NCI-H1417 treated with DMSO at 0.1 percent for 48 hours (cell line): ENCODE measurements at places on chromosomes 12 and 14.

DNA sequence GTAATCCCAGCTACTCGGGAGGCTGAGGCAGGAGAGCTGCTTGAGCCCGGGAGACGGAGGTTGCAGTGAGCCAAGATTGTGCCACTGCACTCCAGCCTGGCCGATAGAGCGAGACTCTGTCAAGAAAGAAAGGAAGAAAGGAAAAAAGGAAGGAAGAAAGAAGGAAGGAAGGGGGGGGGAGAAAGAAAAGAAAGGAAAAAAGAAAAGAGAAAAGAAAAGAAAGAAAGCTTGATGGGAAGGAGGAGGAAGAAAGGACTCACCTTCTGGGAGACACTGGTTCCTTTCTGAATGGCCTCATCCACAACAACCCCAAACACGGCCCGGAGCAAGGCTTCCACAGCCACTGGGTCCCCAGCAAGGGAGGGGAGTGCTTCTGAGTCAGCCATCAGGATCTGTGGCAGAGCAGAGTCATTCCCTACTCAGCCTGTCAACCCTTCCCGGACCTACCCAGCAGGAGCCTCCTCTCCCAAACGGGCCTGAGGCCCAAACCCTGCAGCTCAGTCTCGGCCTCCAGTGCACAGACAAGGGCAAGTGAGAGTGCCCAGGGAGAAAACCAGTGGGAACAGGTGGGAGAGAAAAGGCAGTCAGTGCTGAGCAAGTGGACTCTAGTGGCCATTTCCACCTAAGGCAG is 7.3 kb upstream of the ZNF740 start:
- DNase-seq, result no peak

GRCh38 chr12:109480356-109480755 is 2.9 kb downstream of the UBE3B start:
- no peak for DNase-seq

DNA sequence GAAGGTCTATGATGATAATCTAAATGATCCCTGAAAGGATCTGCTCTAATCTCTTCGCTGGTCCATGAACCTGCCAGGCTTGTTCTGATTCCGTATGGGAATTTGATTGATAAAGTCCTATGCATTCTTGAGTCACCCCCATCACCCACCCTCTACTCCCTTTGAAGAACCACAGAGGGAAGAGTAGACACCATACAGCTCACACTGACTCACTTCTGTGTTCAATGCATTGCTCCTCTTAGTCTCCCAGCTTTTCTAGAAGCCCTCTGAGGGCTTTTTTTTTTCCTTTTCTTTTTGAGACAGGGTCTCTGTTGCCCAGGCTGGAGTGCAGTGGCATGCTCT is 18.5 kb upstream of the GPRC5A start:
- DNase-seq, result no peak

GRCh38 chr14:69354383-69355153 is 43.5 kb downstream of the ERH start:
- DNase-seq, result no peak

DNA sequence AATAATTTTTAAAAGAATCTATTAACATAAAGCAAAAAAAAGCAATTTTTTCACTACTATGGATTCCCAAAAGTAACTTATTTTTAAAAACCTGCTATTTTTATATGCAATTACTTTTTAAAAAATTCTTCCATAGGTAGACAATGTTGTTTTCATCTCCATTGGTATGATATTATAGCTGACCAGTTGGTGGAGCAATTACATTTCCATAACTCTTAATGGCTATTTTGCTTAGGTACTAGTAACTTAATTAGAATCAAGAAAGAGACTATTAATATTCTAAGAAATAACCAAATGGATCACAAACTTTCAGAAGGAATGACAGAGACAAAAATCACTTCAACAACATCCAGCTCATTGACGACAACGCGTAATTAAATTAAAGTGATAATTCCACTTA is 64.7 kb upstream of the PTCSC3 start:
- DNase-seq, result no peak

- no peak for DNase-seq
These were observed 188.4 kb upstream of the OTX2 start for GRCh38 chr14:56998728-56999127.

GRCh38 chr14:65229748-65230728 is 127.7 kb upstream of the MAX start:
- peak; percentile 61 for DNase-seq

GRCh38 chr12:95738024-95738611 is 52.4 kb downstream of the NTN4 start:
- no peak for DNase-seq

GRCh38 chr12:77236066-77236465 is 170.7 kb upstream of the E2F7 start:
- DNase-seq, result no peak
